ENCODE measurements at places on chromosomes 6 and 20.

DNA sequence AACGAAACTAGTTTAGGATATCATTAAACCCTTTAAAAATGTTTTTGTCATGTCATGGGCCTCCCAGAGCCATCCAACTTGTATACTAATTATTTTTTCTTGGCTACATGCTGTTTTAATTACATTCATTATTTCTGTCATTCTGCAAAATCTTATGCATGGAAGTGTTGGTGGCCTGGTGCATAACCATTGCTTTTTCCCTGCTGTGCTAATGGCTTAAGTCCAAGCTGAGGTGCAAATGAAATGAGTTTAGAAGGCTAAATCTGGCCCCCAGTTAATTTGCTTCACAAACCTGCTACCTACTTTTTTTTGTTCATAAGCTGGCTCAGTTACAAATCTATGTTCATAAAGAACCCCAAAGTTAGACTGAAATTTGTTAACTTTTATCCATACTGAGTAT, 1249.9 kb downstream of the EPHA7 start:
- DNase-seq, result no peak

- no peak for DNase-seq
Observed at GRCh38 chr6:13807696-13808095, 6.7 kb downstream of the MCUR1 start.

GRCh38 chr6:112431803-112432202, 84.7 kb downstream of the RFPL4B start:
- DNase-seq, result no peak

DNA sequence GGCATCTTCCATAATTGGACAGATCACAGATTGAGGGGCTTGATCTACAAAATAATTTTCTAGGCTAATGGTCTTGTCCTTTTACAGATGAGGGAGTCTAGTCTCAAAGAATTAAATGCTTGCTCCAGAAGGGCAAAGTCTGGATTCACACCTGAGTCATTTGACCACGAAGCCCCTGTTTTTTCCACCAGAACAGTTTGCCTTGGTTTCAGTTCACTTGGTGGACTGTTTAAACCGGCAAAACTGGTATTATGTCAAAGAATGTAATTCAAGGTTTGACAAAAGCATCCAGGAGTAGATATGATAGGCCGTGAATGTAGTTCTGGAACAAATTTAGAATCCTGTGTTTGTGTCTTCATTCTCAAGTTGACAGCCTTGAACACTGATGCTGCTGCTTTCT, 3.3 kb downstream of the MYO6 start:
- DNase-seq, result no peak

DNA sequence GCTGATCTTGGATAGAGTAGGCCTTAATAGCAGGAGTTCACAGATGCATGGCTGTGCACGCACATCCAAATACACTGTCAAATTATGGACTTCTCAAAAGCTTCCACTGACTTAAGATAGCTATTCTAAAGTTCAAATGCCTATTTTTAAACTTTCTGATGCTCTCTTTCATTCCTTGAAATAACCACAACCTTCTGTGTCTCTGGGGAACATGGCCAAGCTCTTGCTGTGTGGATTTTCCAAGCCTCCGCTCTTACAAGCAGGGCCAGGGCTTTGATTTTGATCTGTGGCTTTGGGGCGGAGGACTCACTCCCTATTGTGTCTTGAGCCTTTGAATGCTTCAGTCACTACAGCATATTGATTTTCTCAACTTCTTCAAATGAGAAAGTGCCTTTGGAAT, 35.7 kb upstream of the SNRPB2 start:
- no peak for DNase-seq

DNA sequence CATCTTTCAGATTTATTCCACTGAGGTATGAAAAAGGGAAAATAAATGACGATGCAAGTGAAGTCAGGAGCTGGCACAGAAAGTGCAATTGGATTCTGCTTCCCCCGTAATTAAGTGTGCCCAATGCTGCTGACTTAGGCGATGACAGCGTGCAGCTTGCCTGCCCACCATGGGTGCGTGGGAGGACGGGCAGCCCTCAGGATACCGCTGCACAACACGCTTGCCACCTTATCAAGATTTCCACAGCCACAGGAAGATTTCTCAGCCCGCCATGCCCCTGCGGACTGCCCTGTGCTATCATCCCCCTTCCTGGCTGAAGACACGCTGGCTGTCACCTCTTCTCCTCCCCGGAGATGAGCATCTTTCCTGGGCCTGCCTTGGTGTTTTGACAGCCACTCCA, 103.3 kb upstream of the BACH2 start:
- peak; percentile 60 for DNase-seq

- no peak for DNase-seq
Observed at GRCh38 chr6:149497365-149497764, 12.6 kb upstream of the ZC3H12D start.

DNA sequence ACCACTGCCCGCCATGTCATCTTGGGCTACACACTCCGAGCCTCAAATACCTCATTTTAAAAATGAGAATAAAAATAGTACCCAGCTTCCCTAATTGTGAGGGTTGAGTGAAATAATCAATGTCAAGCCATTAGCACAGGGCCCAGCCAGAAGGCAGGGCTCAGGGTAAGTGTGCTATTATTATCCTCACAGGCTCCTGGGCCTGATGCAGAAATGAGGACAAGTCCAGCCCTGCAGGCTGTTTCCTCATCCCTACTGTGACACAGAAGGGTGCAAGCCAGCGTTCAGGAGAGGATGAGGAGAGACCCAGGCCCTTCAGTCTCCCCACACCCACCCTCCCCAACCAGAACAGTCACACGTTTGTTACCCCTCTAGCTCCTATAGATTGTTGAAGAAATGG, 4.0 kb downstream of the DLK2 start:
- DNase-seq, result no peak

GRCh38 chr20:49981218-49982071, 1.3 kb upstream of the SNAI1 start:
- no peak for DNase-seq

- no peak for DNase-seq
Observed at GRCh38 chr6:137726582-137726981, 140.5 kb upstream of the TNFAIP3 start.

DNA sequence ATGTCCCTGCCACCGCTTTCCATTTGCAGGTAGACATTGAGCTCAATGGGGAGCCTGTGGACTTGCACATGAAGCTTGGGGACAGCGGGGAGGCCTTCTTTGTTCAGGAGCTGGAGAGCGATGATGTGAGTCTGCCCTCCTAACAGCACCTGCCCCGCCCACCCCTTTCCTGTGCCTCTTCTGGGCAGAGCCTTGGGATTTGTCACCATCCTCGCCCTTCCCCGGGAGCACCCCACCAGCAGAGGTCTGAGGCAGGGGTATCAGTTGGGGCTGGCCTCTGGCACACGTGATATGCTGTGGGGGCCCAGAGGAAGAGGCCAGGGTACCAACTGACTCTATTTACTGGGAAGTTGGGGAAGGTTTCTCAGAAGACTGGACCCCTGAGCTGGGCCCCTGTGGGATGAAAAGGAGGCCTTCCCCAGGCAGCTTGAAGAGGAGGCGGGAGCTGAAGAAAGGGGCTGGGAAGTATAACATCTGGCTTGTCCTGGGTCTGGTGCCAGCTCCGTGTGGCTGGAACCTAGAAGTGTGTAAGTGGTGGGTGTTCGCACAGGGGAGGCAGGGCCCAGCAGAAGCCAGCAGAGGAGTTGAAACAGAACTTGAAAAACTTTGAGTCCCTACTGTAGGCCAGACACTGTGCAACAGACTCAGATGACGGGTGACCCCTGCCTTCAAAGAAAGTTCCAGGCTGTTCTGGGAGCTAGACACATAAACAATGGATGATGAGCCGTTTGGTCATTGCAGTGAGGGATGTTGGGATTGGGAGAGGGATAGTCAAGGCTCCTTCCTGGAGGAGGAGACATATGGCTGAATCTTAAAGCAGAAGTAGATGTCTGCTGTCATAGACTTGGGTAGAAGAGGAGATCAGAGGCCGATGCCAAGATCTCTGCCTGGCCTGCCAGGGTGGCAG, 7.2 kb downstream of the LPIN3 start:
- no peak for DNase-seq

- DNase-seq, result peak; percentile 84
Observed at GRCh38 chr6:139508023-139508422, 133.6 kb upstream of the CITED2 start.

- DNase-seq, result no peak
Observed at GRCh38 chr6:169163411-169163901, 90.2 kb downstream of the THBS2 start.

GRCh38 chr6:127912914-127913313, 12.1 kb upstream of the THEMIS start:
- DNase-seq, result peak; percentile 21

GRCh38 chr20:59782986-59783640, 150.3 kb downstream of the SYCP2 start:
- peak; percentile 59 for DNase-seq

DNA sequence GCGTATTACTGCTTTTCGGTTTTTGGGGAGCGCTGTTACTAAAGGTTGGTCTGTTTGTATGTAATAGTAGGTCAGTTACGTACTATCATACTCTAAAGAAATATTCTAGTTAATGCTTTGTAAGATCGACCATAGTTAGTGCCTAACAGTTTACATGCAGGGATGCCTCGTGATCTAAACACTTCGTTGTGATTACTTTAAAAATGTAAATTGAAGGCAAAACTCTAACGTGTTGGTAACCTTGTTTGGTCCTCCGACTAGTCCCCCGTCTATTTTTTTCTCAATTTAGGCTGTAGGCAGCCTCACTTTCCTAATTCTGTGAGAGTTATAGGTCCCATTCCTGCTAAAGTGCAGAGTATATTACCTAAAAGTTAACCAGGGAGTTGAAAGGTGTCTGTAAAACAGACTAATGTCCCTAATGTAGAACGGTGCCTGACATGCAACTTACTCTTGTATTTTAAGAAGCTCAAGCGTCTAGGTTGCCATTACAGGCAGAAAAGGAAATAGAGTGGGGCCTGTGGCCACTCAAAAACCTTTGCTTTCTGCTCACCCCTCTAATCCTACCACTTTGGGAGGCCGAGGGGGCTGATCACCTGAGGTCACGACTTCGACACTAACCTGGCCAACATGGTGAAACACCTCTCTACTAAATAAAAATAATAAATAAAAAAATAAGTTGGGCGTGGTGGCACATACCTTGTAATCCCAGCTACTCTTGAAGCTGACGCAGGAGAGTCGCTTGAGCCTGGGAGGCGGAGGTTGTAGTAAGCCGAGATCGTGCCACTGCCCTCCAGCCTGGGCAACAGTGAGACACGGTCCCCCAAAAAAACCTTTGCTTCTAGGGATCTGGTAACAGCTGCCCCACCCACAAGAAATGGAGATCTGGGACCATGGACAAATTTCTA, 37.8 kb downstream of the HFE start:
- peak; percentile 80 for DNase-seq

- no peak for DNase-seq
Observed at GRCh38 chr6:65416621-65417020, 290.4 kb downstream of the EYS start.

DNA sequence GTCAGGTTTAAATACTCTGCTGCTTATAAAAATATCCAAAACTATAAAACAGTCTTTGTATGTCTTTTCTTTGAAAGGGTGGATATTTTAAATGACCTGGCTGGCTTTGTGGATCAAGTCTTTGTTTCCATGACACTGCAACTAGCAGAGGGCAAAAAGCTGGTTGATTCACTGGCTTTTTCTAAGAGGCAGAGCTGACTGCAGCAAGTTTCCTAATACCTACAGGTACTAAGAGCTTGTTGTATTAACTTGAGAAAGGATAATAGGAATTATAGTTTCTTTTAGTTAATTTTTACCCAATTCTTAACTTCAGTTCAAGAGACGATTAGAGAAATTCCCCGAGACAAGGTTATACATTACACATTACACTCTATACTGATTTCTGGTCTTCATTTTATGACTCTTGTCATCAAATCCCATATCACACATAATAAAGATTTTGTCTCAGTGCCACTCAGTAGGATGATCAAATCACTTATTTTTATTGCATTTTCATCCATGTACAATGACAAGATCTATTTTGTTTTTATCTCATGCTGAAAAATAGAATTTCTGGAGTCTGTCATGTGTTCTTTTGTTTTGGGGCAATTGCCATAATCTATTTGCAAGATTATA, 120.1 kb upstream of the RIMS1 start:
- DNase-seq, result no peak

DNA sequence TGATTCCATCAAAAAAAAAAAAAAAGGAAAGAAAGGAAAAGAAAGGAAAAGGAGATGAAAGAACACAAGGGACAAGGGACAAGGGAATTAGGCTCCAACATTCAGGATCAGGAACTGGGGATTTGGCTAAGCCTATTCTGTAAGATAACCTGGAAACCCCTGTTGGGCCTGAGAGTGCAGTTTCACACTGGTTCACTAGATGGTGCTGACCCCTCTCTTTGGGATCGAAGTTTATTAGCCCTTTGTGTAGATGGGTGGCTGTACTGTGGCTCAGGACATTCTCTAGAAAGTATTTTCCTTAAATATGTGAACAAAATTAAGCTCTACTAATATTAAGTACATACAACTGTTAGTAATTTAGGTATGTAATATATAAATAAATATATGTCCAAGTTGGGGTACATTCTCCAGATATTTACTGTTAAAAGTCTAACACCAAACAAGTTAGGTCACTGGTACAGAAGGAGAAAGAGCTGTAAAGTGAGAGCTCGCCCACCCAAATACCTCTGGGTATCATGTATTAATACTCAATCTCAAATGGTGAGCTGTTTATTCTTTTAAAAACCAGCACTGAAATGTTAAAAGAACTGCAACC, 6.3 kb downstream of the OR2A4 start:
- peak; percentile 81 for DNase-seq

GRCh38 chr20:46674253-46675083, 14.8 kb downstream of the TP53RK start:
- DNase-seq, result no peak

DNA sequence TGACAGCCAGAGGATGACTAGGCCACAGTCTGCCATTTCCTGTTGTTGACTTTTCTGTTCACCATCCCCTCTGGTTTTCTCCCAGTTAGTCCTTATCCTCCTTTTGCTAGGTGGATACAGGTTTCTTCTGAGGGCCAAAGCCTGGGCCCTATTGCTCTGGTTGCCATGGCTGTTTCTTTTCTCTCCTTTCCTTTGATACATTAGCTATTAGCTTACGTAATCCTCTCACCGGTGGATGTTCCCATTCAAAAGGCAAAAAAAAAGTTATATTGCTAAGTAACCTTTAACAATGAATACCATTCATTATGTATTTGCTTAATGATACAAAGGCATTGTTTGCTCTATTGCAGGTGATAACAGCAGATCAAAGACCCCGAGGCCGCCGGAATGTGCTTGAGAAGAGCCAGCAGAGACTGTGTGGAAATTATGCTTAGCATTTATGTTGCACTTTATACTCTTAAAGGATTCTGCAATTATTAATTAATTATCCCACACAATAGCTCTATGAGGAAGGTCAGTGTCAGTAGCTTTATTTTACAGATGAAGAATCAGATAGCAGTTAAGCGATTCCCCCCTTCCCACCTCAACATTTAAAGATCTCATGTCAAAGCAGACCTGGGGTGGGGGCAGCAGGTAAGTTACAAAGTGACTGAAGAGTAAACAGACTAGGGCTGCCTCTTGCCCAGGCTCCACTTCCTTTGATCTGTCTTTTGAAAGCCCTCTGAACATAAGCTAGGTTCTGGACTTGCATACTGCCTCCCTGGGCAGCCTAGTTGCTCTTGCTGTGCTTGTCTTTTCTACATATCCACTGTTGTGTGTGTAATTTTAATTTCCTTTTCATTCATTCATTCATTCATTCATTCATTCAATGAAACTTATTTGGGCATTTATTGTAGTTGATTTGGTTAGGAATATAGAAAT, 14.5 kb upstream of the TFB1M start:
- no peak for DNase-seq

GRCh38 chr20:44123874-44124535, 63.0 kb downstream of the JPH2 start:
- DNase-seq, result no peak

GRCh38 chr6:125974214-125974866, 12.0 kb upstream of the TRMT11 start:
- DNase-seq, result peak; percentile 91

Data from OCI-M1 (cell line).